ENCODE measurements at places on chromosomes 2 and 18. TPM values are rescaled to one million over a fixed set of nuclear protein-coding genes. Genes with fewer than 3 reads are reported as not detected.

- no peak for DNase-seq
Observed at GRCh38 chr2:125172181-125172580, 1147.1 kb downstream of the CNTNAP5 start.

DNA sequence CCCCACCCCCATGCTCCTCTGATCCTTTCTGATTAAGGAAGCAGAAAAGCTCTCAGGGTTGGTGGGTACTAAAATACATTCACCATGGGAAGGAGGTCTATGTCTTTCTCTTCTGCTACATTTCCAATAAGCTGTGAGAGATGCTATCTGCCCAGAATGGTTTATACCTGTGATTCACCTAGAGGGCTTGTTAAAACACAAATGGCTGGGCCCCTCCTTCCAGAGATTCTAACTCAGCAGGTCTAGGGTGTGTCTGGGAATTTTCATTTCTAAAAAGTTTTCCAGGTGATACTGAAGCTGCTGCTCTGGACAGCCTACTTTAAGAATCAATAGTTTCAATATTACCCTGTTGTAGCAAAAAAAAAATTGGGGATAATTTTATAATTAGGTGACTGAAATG, 772.2 kb upstream of the ZEB2 start:
- DNase-seq = no peak

Gene DNAH7
- 2.5 TPM for total RNA-seq

GRCh38 chr18:65750389-65751154, at the start of gene CDH7:
TSS of gene CDH7 (plus strand) at chr18:65751012. CDS start at chr18:65762843, 11,831 bp downstream.
- no peak for DNase-seq

GRCh38 chr18:58991167-58991798, 126.6 kb downstream of the ZNF532 start:
- DNase-seq = no peak

Gene ANKRD30B
- not detected for total RNA-seq

Gene AMER3
- total RNA-seq = not detected

Gene AOX1
- total RNA-seq = 333 TPM

Gene PTRHD1
- 14.2 TPM for total RNA-seq

Gene CRACDL
- total RNA-seq = 6.8 TPM

DNA sequence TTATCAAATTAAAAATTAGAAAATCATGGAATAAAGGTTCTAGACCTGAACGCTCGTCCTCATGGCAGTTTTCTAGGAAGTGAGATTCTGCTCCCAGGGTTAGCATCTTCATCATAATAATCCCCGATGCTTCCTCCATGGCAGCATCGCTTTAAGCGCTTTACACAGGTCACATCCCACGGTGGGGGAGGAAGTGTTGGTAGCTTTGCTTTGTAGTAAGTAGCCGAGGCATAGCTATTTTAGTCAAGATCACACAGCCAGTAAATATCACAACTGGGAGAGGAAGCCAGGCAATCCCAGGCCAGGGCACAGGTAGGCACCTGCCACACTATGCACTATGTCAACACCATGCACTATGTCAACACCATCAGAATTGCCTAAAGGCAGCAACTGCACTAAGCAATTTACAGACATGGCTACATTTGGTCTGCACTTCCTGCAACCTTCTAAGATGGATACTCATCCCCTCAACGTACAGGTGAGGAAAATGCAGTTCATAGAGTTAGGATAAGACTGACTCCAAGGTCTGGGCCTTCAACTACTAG, 205.5 kb downstream of the FBXO15 start:
- no peak for DNase-seq

- DNase-seq = no peak
Observed at GRCh38 chr2:32330136-32330535, 26.7 kb upstream of the BIRC6 start.

- DNase-seq = no peak
Observed at GRCh38 chr2:111666160-111666559, 217.8 kb downstream of the ANAPC1 start.

- DNase-seq = no peak
Observed at GRCh38 chr2:136175868-136176267, 57.9 kb upstream of the CXCR4 start.

DNA sequence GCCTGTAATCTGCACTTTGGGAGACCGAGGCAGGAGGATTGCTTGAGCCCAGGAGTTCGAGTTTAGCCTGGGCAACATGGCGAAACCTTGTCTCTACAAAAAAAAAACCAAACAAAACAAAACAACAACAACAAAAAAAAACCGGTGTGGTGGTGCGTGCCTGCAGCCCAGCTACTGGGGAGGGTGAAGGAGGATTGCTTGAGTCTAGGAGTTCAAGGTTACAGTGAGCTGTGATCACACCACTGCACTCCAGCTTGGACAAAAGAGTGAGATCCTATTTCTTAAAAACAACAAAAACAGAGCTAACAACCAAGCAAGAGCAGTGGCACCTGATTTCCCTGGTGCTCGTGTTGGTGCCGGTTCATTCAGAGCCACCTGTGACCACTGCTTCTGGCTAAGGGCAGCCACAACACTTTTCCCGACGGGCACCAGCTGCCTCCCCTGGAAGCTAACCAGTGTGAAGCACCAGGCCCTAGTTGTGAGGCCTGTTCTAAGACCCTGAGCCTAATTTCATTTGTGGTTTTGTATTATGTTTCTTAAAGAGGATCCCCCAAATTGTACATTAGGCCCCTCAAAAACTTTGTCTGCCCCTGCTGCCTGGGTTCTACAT, 1.3 kb downstream of the AOX1 start:
- no peak for DNase-seq

DNA sequence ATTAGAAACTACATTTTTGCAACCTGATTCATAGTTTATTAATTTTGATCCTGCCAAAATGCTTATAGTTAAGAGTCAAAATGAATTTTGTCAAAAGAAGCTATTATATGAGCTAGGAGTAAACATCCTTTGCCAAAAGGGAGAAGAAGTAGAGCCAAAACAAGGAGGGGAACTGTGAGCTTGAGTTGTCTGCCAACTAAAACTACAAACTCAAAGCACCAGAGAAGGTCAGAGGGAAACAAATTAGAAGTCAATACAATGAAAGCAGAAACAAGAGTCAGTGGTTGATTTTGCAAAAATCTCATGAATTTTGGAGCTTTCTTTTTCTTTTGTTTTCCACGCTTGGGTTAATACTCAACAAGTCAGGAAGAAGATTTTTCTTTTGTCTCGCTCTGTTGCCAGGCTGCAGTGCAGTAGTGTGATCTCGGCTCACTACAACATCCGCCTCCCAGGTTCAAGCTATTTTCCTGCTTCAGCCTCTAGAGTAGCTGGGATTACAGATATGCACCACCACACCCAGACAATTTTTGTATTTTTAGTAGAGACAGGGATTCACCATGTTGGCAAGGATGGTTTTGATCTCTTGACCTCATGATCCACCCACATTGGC, 508.5 kb downstream of the RIT2 start:
- no peak for DNase-seq
